ENCODE measurements at places on chromosomes 5 and 9.

GRCh38 chr5:6455571-6456200 lies 7.0 kb downstream of the UBE2QL1 start:
- no peak for DNase-seq

- no peak for DNase-seq
Observed at GRCh38 chr9:136520053-136520540, 25.8 kb downstream of the NOTCH1 start.

- DNase-seq = no peak
Observed at GRCh38 chr5:127085796-127086195, 12.5 kb upstream of the C5orf63 start.

DNA sequence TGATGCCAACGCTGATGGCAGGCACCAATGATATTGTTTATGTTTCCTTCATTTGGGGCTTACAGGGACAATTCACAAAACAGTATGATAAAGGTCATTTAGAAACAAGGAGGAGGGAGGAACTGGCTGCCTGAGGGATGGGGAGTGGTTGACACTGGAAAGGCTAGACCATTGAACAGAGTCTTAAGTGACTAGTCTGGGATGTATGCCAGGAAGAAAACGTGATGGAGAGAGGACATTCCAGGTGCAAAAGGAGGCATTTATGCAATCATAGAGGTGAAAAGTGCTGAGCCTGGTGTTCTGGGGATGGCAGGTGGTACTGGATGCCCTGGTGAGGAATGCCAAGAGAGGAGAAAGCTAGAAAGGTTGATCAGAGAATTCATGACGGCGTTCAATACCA lies 153.4 kb downstream of the ZNF462 start:
- DNase-seq = no peak

DNA sequence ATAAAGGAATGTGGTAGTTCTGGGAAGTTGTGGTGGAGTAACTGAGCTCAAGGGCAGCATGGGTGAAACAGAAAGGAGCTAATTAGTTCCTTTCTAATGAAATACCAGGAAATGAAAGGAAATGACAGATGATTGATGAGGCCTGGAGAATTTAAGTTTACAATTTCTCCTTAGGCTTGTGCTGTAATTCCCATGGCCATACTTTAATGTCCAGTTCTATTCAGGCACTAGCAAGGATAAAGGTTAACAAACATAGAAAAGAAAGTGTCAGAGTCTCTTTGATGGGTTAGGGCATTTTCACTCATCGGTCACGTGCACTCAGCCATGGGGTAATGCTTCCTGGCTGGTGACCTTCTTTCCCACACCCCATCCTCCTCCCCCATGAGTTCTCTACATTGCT lies 70.3 kb downstream of the CTSL start:
- no peak for DNase-seq

DNA sequence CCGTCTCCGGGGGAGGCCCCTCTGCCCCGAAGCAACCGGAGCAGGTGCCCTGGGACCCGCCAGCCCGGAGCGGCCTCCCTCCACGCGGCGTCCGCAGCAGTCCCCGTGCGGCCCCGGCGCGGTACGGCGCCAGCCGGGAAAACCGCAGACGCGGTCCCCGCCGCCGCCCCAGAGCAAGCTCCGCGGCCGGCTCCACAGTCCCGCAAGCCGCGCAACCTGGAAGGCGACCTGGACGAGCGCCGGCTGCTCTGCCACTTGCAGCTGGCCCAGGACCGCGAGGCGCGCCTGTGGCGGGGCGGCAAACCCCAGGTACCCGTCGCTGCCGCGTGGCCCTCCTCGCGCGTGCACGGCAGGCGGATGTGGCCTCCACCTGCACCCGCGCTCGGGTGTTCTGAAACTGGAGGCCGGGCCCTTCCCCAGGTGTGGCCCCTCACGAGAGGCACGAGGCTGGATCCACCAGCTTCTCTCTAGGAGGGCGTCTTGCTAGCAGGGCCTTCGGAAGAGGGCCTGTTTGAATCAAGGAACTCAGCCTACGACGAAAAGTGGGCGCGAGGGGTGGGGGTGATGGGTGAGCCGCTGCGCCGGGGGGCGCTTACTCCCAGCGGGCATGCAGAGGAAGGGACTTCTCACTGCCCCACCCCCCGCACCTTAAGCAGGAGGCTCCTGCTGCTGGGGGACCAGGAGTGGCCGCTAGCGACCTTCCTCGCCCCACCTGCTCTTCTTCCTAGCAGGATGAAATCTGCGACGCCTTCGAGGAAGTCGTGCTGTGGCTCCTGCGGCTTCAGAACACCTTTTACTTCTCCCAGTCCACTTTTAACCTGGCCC lies 602 bp downstream of the CCNI2 start:
- DNase-seq = peak; percentile 60

- DNase-seq = no peak
Observed at GRCh38 chr5:10860645-10861422, 99.8 kb upstream of the DAP start.

GRCh38 chr5:4027088-4027734 lies 431.6 kb downstream of the IRX1 start:
- no peak for DNase-seq

GRCh38 chr5:76974785-76975184 lies 21.9 kb downstream of the CRHBP start:
- no peak for DNase-seq

DNA sequence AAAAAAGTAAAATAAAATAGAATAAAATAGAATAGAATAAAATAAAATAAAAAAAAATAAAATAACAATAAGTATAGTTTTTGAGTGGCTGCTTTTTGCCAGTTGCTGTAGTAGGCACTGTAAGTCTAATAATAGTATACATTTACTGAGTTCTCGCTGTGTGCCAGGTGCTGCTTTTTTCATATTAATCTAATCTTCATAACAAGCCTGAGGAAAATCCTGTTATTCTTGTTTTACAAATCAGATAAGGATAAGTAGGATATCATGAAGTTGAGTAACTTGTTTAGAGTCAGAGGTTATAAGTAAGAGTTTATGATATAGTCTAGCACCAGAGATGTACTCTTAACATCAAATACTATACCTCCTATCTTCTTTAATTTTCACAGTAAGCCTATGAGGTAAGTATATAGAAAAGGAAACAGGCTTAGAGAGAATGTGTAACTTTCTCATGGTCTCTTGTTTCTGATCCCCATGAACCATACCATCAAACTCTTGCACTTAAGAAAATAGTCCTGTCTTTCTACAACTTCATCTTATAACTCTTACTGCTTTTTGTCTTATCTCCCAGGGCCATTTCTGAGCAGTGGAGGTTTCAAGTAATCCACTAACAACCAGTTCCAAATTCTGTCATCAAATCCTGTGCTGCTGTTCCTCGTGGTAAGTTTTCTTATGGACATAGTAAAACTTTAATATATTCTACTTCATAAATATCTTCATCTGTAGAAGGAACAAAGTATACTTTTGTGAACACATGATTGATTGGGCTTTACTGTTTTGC lies 18.7 kb downstream of the RMI1 start:
- no peak for DNase-seq

- no peak for DNase-seq
Observed at GRCh38 chr9:91825422-91825821, 124.6 kb downstream of the ROR2 start.

DNA sequence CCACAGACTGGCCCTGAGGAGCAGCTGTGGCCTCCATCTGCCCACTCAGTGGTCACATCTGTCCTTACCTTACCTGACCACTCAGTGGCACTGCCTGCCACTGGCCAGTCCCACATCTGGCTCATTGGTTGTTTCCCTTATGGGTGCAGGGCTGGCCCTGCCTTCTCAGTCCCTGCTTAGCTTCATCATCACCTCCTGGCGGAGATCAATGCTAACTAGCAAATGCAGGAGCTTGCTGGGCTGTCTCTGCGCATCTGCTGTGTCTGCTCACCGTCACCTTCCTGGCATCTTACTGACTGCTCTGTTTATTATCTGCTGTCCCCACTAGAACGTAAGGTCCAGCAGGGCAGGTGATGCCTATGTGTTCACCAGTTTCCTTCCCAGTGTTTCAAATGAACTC lies 356.9 kb downstream of the SEMA5A start:
- no peak for DNase-seq

GRCh38 chr5:181203093-181203711 lies 1.8 kb downstream of the TRIM7 start:
- no peak for DNase-seq

GRCh38 chr9:129194221-129194620 lies 16.2 kb upstream of the IER5L start:
- DNase-seq = no peak

GRCh38 chr9:83976372-83976771 lies 3.6 kb downstream of the HNRNPK start:
- no peak for DNase-seq

- DNase-seq = no peak
Observed at GRCh38 chr5:43422143-43422542, 10.0 kb upstream of the CCL28 start.

DNA sequence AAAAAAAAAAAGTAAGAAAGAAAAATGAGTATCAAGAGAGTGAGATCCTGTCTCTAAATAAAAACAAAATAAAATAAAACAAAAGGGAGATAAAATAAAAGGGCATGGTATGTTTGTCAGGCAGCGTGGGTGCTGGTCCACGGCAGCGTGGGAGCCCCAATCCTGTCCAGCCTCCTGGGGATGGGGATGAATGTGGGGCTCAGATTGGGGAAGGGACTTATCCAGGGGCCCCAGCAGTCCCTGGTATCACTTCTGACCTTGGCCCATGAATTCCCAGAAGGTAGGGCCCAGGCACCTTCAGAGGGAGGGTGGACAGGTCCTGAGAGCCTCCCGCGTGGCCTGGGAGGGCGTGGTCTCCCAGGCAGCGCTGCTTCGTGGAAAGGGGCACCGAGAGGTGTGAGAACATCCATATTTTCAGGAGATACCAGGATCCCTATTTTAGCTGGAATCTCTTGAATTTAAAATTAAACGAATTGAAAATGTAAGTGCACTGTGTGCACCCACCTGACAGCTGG lies 71.2 kb downstream of the ZNF354C start:
- no peak for DNase-seq

GRCh38 chr5:13566871-13567339 lies 377.6 kb downstream of the DNAH5 start:
- DNase-seq = no peak

DNA sequence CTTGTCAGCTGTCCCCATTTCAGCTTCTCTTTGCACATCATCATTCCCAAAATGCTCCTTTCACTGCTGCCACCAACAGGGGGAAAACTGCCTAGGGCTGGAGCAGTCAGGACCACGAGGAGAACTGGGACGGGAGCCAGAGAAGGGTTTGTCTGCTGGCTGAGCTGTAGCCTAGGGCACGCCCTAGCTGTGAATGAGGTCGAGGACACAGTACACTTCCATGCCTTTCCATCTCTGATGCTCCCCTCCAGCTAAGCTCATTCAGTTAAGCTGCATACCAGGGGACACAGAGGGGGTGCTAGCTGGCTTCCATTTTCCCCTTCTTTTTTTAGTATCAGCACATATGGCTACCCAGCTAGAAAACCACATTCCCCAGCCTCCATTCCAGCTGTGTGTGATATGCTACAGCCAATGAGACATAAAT lies 64.7 kb downstream of the STK10 start:
- DNase-seq = peak; percentile 34

DNA sequence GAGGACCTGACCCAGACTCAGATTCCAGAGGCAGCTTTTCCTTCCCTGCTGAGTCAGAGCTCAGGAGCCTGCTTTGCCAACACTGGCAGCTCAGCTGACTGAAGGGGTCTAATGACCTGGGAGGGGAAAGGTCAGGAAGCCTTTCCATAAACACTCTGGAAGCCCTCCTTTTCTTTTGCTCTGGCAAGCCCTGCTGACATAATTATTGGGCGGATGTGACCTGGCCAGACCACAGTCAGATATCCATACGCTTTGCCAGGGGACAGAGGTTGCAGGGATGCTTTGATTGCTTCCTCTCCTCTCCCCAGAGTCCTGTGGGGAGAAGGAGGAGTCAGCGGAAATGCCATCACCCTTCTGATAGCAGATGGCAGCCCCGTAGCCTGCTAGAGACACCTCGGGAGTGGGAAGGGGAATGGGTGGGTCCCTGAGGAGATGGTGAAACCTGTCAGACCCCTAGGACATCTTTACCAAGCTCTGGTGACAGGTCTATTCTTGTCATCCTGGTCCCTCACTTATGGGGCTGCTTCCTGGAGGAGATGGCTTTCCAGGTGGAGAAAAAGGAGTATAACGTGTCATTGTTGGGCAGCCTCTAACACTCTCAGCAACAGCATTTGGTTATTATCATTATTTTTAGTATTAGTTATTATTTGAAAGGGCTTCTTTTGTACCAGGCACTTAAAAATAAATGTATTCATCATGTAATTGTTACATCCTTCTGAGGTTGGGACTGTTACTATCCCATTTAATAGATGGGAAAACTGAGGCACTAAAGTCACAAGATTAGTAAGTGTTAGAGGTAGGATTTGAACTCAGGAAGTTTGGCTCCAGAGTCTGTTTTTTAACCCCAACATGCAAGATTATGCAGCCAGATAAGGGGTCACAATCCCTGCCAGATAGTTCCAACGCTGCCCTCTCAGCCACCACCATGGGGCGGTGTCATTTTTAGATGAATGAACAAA lies 11.6 kb downstream of the COL27A1 start:
- no peak for DNase-seq

DNA sequence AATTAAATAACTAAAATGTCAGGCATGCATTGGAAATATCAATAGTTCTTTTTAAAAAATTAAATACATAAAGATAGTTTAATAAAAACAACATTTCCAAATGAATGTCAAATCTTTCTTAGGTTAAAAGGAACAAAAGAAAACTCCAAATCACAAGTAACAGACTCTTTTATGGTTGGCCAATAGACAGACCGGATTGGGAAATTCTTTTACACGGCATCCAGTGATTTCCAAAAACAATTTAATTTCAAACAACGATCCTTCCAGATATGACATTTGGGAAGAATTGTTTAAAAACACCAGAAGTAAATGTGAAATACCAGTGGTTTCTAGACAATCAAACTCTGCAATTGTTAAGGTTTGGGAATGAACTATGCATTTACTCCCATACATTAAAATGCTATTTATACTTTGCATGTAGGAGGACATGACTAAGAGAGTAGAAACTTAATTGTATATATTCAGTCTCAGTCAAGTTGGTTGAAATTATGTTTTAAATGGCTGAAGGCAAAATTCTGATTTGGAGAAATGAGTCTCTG lies 32.8 kb downstream of the ZNF474 start:
- DNase-seq = no peak

GRCh38 chr9:76658510-76659231 lies 105.6 kb upstream of the PCA3 start:
- DNase-seq = peak; percentile 42

GRCh38 chr9:115494393-115494792 lies 376.4 kb upstream of the TNC start:
- DNase-seq = no peak

GRCh38 chr5:6347165-6347564 lies 31.2 kb downstream of the MED10 start:
- DNase-seq = no peak

- DNase-seq = no peak
Observed at GRCh38 chr5:138724470-138725146, 28.6 kb upstream of the CTNNA1 start.

DNA sequence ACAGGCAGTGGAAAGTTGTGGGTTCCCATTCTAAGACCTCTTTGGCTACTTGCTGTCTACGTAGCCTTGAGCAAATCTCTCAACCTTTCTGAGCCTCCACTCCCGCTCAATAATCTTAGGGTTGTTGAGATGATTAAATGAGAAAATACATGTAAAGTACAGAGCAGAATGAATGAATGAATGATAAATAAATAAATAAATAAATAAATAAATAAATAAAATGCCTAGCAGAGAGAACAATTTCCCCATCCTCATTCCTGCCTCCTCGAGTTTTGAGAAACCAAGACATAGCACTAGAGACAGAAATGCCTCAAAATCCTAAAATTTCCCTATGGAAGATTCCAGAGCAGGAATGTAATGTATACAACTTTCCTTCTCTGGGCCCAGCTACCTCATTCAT lies 128.3 kb upstream of the RAD23B start:
- DNase-seq = no peak

- DNase-seq = no peak
Observed at GRCh38 chr5:52751137-52751536, 36.6 kb upstream of the ITGA1 start.
